ENCODE measurements at places on chromosomes 7 and 10. TPM values are rescaled to one million over a fixed set of nuclear protein-coding genes. Genes with fewer than 3 reads are reported as not detected.

DNA sequence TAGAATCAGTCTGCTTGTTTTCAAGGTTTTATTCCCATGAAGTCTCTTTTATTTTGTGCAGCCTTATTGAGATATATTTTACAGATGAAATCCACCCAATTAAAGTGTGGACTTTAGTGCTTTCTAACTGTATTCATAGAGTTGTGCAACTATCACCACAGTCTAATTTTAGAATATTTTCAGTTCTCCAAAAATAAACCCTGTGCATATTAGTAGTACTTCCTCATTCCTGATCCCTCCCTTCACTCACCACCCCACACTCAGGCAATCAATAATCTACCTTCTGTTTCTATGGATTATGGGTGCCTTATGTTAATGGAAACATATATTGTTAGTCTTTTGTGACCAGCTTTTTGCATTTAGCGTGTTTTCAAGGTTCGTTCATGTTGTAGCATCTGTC, 185.7 kb upstream of the TMEM72 start:
- H3K4me3 ChIP-seq: no peak overlapping the region
- no peaks in the 10 kb centered on the region for H3K4me1 ChIP-seq
- no peaks in the 10 kb centered on the region for H3K36me3 ChIP-seq
- DNase-seq: no peak
- no peak overlapping the region for H3K27ac ChIP-seq

DNA sequence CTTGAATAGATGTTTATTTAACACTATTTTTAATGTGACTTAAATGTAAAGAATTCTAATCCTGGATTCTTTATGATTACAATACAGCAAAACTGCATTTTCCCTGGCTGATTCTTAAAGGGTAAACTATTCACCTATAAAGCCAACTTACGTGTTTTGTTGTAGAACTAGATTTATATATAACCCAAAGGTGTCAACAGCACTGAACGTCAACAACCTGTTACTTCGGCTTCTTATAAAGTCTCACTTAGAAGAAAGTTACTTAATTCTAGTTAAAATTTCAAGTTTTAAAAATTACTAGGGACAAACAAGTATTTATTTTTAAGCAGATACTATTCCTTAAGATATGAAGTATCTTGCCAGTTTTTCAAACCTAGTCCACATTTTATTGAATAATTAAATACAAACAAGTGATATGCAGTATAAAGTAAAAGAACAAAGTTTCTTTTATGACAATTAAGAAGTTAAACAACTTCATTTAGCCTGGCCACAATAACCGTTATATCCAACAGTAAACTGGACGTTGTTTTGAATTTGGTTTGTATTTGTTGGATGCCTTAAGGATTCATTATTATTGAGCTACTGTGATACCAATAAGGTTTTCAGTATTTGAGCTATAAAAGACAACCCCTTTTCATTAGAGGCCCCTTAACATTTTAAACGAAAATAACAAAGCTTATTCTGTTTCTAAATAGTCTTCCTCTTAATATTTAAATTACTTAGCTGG, 83.1 kb downstream of the SNX10 start:
- DNase-seq: no peak
- no peak overlapping the region for H3K4me3 ChIP-seq
- H3K36me3 ChIP-seq: peaks cover 25% of the 10 kb centered on the region
- peaks cover 26% of the 10 kb centered on the region for H3K27me3 ChIP-seq
- no peak overlapping the region for H3K27ac ChIP-seq

GRCh38 chr10:63653747-63654146, 132.5 kb downstream of the REEP3 start:
- DNase-seq: no peak
- H3K4me3 ChIP-seq: no peak overlapping the region
- H3K27me3 ChIP-seq: peaks cover 2% of the 10 kb centered on the region
- H3K4me1 ChIP-seq: no peaks in the 10 kb centered on the region
- no peaks in the 10 kb centered on the region for H3K36me3 ChIP-seq

- H3K27me3 ChIP-seq: no peaks in the 10 kb centered on the region
- H3K4me1 ChIP-seq: no peaks in the 10 kb centered on the region
- no peak for DNase-seq
- no peak overlapping the region for H3K27ac ChIP-seq
- peaks cover 21% of the 10 kb centered on the region for H3K36me3 ChIP-seq
Observed at GRCh38 chr7:72709909-72710308, 118.1 kb downstream of the TYW1B start.

DNA sequence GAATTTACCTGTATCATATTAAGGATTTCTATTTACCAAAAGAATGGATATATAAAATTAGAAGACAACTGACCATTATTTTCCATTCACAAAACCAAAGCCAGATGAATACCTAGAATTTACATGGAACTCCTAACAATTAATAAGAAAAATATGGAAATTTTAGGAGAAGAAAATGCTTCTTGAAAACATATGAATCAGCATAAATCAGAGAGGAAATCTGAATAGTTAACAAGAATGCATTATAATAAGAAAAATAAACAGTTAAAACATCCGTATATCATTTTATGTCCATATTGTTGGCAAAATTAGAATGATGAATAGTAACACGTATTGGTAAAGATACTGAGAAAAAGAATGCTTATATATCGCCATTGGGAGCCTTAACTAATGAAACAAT, 505.5 kb downstream of the NEBL start:
- H3K27ac ChIP-seq: no peak overlapping the region
- no peaks in the 10 kb centered on the region for H3K4me1 ChIP-seq
- H3K36me3 ChIP-seq: no peaks in the 10 kb centered on the region

- no peak for DNase-seq
- H3K4me3 ChIP-seq: no peak overlapping the region
- no peaks in the 10 kb centered on the region for H3K36me3 ChIP-seq
- peaks cover 9% of the 10 kb centered on the region for H3K27me3 ChIP-seq
- peaks cover 18% of the 10 kb centered on the region for H3K4me1 ChIP-seq
Observed at GRCh38 chr7:121280656-121281055, 48.1 kb upstream of the WNT16 start.

DNA sequence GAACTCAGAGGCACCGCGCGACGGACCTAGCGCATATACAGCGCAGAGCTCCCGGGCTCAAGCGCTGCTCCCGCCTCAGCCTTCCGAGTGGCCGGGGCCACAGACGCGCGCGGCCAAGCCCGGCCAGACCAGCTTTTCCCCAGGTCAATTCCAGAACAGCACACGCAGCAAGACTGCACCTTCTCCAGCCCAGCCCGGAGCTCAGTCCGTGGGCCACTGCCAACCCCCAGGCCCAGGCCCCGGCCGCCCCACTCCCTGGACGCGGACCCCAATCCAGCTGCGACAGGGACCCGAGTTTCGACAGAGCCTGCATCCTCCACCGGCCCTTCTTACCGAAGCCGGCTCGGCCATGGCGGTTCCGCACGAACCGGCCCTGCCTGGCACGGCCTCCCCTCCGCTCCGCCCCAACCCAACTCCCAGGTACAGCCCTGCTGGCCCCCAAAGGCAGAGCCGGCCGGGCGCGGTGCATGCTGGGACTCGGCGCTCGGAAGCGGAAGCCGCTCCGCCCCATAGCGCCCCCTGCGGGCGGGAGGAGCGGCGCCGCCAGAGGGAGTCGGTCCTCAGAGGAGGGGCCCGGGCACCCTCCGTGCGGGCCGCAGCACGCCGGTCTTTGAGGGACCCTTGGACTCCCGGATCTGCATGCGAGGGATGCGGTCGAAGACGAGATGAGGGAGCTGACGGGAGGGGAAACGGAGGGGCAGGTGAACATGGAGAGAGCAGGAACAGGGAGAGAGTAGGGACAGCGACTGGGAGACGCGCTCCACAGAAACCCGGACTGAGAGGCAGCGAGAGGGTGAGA, at the start of gene ZNF425:
ZNF425 (minus strand) TSS at position 462 of the 799 bp plus-strand sequence; CDS start at position 351, 111 bp downstream.
- peak; percentile 93 for DNase-seq
- no peaks in the 10 kb centered on the region for H3K27me3 ChIP-seq
- peaks cover 20% of the 10 kb centered on the region for H3K36me3 ChIP-seq
- peak within 1 kb of the TSS; percentile 100 for H3K4me3 ChIP-seq
- peak within 1 kb of the TSS; percentile 100 for H3K27ac ChIP-seq
- H3K4me1 ChIP-seq: peaks cover 28% of the 10 kb centered on the region

DNA sequence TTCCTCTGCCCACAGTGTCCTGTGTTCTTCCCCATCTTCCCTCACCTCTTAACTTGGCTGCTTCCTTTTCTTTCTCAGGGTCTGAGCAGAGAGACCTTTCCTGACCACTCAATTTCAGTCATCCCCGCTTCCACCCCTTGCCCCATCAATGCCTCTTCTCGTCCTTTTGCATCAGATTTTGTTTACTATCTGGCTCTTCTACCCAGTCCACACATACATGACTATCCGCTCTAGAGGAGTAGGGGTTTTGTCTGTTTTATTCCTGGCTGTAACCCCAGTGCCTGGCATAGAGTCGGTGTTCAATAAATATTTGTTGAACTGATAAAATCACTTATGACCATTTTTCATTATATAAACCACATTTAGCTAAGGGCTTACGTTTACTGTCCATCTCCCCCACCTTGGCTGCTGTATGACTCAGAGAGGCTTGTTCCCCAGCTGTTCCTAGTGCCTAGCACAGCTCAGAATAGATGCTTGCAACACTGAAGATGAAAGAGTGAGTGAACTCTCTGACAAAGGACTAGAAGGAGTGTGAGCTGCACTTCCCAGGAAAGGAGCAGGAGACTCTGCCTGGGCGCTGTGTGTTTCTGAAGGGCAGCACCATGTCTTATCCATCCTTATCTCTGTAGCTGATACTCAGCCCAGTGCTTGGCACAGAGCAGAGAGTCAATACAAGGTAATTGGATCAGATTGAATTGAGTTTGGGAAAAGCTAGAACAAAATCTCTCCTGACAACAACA, 21.9 kb downstream of the ARID5B start:
- no peaks in the 10 kb centered on the region for H3K27me3 ChIP-seq
- no peak for DNase-seq
- no peak overlapping the region for H3K4me3 ChIP-seq
- H3K27ac ChIP-seq: peak overlapping the region; percentile 48

GRCh38 chr10:126734967-126735366, 64.5 kb upstream of the C10orf90 start:
- H3K4me1 ChIP-seq: no peaks in the 10 kb centered on the region
- no peak overlapping the region for H3K27ac ChIP-seq
- no peak for DNase-seq
- no peaks in the 10 kb centered on the region for H3K27me3 ChIP-seq
- H3K36me3 ChIP-seq: no peaks in the 10 kb centered on the region

DNA sequence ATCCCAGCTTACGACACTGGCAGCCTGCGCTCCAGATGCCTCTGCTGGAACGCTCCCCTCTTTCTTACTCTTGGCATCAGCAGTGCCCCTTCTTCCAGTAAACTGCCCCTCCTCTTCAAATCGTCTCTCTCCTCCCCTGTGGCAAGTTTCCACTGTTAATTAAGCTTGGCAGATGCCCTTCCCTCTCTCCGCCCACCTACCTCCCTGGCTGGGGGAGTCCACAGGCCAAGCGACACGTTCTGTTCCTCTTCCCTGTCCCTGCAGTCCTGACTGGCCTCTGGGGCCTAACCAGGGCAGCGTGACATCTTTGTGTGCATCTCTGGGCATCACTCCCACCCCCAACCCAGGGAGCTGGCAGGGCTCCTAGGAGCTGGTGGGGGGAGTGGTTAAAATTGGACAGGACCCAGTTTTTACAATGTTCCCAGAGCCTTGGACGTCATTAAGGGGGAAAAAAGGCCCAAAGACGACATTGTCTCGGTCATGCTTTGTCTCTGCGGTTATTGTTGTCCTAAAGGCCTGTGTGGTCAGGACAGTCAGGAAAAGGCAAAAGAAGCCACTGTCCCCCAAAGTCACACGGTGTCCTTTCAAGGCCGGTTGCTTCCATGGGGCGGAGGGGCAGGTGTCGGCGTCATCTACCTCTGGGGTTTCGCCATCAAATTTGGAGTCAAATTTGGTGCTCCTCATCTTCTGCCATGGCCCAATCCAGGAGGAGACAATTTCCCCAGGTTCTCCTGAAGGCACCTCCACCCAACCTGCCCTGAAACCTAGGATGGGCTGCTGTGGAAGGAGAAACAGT, 54.2 kb downstream of the DLG5 start:
- H3K4me3 ChIP-seq: no peak overlapping the region

- H3K4me1 ChIP-seq: no peaks in the 10 kb centered on the region
- no peaks in the 10 kb centered on the region for H3K27me3 ChIP-seq
- H3K27ac ChIP-seq: no peak overlapping the region
- H3K4me3 ChIP-seq: no peak overlapping the region
- H3K36me3 ChIP-seq: no peaks in the 10 kb centered on the region
Observed at GRCh38 chr7:11754123-11754522, 77.9 kb downstream of the THSD7A start.

GRCh38 chr10:97778452-97779302, 6.9 kb upstream of the SFRP5 start:
- H3K4me3 ChIP-seq: no peak overlapping the region
- H3K4me1 ChIP-seq: peaks cover 8% of the 10 kb centered on the region
- no peak for DNase-seq

GRCh38 chr7:50310956-50311355, 6.4 kb downstream of the IKZF1 start:
- DNase-seq: no peak
- no peaks in the 10 kb centered on the region for H3K27me3 ChIP-seq
- peaks cover 70% of the 10 kb centered on the region for H3K4me1 ChIP-seq
- peak overlapping the region; percentile 98 for H3K27ac ChIP-seq
- peaks cover 82% of the 10 kb centered on the region for H3K36me3 ChIP-seq

DNA sequence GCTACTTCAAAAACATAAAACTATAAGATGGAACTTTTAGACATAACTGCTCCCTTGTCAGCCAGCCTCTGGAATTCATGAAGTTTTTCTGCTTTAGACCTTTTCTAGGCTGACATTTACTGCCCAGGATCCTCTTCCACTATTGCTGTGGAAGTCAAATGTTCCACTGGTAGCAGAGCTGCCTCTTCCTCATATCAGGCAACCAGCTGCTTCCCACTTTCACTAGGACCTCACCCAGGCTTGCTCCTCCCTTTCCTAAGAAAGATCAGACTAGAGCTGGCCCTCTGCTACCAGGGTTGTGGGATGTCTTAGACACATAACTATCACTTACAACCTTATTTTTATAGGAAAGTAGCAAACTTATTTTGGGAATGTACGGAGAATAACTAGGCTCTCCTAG, 121.5 kb downstream of the CTTNBP2 start:
- no peak overlapping the region for H3K27ac ChIP-seq
- no peaks in the 10 kb centered on the region for H3K4me1 ChIP-seq
- H3K4me3 ChIP-seq: no peak overlapping the region
- DNase-seq: no peak

- no peak overlapping the region for H3K4me3 ChIP-seq
- H3K27ac ChIP-seq: peak overlapping the region; percentile 67
- H3K27me3 ChIP-seq: no peaks in the 10 kb centered on the region
- peaks cover 71% of the 10 kb centered on the region for H3K4me1 ChIP-seq
Observed at GRCh38 chr7:139630643-139631519, 107.4 kb downstream of the CLEC2L start.

- H3K4me3 ChIP-seq: no peak overlapping the region
- H3K27me3 ChIP-seq: no peaks in the 10 kb centered on the region
- H3K4me1 ChIP-seq: no peaks in the 10 kb centered on the region
- no peak overlapping the region for H3K27ac ChIP-seq
- no peaks in the 10 kb centered on the region for H3K36me3 ChIP-seq
Observed at GRCh38 chr10:48249763-48250351, 24.6 kb downstream of the FRMPD2 start.

Gene DEPP1
- total RNA-seq: 5.3 TPM

Gene CFAP58
- total RNA-seq: 0.24 TPM

Gene CYP3A7
- total RNA-seq: not detected

Gene PLEKHA8
- total RNA-seq: 10.6 TPM

Gene NCF1
- 0.39 TPM for total RNA-seq

Gene ZWINT
- total RNA-seq: 101 TPM

Gene PLAU
- total RNA-seq: 0.60 TPM

Gene C1GALT1
- 41.4 TPM for total RNA-seq

Gene PIK3AP1
- total RNA-seq: 9.9 TPM
